ENCODE measurements at places on chromosomes 2 and 18. TPM values are rescaled to one million over a fixed set of nuclear protein-coding genes. Genes with fewer than 3 reads are reported as not detected.

Gene ATG16L1
- total RNA-seq = 36.4 TPM

Gene PCBP1
- total RNA-seq = 518 TPM

Gene NYAP2
- not detected for total RNA-seq

Gene SYT4
- 1.4 TPM for total RNA-seq

DNA sequence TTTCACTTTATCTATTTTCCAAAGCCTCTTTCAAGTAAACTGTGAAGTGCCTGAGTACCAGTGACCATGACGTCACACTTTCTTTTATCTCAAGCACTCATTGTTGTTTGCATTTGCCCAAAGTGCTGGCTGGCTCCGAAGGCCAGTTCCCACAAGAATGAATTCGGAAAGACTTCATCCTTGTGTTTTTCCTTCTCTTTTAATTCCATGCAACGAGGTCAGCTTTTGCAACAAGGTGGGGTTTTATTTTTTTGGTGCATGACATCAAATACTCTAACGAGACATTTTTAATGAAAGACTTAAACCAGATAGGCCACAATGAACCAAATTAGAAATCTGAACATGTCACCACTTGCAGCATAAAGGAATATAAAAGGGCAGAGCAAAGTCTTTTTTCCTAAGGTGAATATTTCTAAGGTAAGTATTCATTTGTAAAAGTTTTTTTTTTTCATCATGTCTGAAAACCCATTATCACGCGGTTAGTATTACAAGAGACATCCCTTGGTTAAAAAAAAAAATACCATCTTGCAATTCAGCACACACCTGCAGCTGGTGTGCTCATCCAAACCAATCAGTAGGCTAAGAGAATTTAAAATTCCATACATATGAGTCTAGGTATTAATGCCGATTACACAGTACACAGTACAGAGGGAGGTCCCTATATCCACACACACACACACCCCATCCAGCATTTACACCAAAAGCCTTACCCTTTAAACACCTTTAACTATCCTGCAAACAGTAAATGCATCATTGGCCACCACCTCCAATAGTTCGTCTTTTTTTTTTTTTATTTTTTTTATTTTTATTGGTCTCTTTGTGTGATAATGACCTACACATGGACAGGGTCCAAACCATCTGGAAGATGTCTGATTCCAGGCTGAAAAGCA lies 2.3 kb downstream of the ARL4C start:
- DNase-seq = no peak

- DNase-seq = no peak
Observed at GRCh38 chr18:13616525-13617035, 109.8 kb downstream of the FAM210A start.

- DNase-seq = no peak
Observed at GRCh38 chr2:126761256-126761980, 105.5 kb downstream of the GYPC start.

- no peak for DNase-seq
Observed at GRCh38 chr2:26621469-26622199, 19.5 kb downstream of the CIB4 start.

- no peak for DNase-seq
Observed at GRCh38 chr2:118988706-118989105, 46.7 kb downstream of the MARCO start.

GRCh38 chr2:239532859-239533258 lies 132.0 kb upstream of the HDAC4 start:
- DNase-seq = no peak

- DNase-seq = no peak
Observed at GRCh38 chr2:23525137-23525765, 140.3 kb downstream of the KLHL29 start.

DNA sequence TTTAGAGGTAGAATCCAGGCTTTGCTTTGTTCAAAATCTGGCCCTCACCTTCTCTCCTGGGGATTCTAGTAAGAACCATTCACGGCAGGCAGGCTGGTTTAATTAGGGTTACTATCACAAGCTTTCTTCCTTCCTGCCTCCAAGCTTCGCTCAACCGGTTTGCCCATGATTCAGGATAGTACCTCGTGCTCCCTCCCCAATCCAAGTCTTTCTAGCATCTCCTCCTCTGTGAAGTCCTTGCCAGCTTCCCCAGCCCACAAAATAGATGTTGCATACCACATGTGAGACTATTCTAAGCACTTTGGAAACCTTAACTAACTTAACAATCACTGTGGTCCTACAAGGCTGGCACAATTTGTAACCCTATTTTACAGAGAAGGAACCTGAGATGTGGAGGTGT lies 135.1 kb downstream of the SOCS6 start:
- no peak for DNase-seq

DNA sequence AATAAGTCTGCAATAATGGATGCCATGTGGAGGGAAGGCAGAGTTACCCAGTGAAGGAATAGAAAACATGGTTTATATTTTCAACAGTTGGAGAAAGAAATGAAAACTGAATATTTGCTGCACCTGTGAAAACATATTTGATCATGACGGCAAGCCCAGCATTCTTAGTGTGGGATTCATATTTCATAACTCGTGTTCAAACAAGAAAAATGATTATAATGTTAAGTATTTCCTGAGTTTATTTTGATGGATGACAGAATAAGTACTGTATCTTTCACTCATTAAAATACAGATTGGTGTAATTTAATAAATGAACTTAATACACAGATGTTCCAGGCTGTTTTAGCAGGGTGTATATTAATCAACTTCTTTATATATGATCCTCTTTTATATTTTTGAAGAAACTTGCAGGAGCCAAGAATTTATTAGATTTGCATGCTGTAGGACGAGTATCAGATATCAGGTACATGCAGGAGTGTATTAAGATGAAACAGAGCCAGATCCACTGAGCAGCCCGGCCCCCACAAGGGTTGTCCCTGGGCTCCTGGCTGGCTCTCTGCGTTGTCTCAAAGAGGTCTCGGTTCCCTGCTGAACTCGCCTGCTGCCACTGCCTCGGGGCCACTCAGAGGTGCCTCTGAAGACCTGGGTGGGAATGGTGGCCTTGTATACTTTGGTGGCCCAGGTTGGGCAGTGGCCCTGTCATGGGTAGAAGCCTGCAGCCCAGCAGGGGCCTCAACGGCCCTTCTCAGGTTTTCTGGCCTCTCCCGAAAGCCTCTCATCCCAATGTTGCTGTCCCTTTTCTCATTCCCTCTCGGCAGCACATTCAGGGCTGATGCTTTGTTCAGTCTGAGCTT lies 95.0 kb upstream of the LDAH start:
- DNase-seq = no peak

GRCh38 chr2:23249348-23249747 lies 135.6 kb upstream of the KLHL29 start:
- no peak for DNase-seq

All from WTC11 (cell line).